ENCODE measurements at places on chromosomes 5 and 9.

- DNase-seq, result peak; percentile 20
Measured at GRCh38 chr9:23011669-23012068, 565.0 kb downstream of the DMRTA1 start.

GRCh38 chr5:137296213-137296781 lies 202.8 kb downstream of the SPOCK1 start:
- no peak for DNase-seq

GRCh38 chr5:171537923-171538537 lies 118.6 kb downstream of the FGF18 start:
- DNase-seq, result no peak

DNA sequence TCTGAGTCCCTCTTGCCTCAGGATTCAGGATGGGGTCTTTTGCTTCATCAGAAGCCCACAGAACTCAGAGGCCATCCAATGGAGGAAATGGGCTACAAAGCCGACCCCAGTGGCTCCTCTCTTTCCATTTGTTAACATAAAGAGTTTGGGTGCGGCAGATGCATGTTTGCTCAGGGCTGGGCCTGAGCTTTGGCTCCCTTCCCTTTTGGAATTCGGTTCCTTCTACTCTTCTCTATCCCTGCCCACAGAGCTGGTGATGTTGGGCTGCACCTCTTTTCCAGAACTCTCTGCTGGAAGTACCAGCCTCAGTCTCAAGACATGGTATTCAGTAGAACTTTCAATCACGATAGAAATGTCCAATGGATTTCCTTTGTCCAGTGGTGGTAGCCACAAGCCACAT lies 66.9 kb upstream of the AGXT2 start:
- DNase-seq, result no peak

DNA sequence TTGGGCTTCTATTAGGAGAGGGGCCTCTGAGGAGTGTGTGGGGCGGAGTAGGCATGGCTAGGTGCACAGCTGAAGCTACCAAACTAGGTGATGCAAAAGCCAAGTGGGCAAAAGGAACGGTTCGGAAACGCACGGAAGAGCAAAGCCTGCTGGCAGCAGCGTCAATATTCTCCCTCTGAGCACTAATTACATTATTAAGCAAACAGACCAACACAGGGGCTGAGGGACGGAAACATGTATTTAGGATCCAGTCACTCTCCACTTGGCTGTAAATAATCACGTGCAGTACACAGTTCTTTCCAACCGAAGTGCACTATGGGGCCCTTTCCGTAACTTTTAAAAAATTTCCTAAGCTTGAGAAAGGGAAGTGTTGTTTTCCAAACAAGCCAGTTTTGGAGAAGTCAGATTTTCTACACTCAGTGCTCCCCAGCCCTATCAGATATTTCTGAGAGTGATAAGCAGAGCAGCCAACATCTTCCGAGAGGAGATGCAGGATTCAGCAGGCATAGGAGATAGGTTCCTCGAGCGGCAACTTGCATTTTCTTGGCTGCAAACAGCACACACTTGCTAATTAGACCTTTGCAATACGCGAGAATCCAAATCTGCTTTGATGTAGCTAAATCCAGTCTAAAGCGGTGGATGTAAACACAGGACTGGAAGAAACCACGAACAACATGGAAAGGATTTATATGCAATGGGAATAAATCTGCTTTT lies 217.2 kb upstream of the TBCA start:
- no peak for DNase-seq

GRCh38 chr9:132877824-132878694 lies at the start of gene AK8:
Gene AK8, minus strand, starts transcription at chr9:132878284. Its CDS starts 29 bp downstream, at chr9:132878255.
- DNase-seq, result peak; percentile 73

DNA sequence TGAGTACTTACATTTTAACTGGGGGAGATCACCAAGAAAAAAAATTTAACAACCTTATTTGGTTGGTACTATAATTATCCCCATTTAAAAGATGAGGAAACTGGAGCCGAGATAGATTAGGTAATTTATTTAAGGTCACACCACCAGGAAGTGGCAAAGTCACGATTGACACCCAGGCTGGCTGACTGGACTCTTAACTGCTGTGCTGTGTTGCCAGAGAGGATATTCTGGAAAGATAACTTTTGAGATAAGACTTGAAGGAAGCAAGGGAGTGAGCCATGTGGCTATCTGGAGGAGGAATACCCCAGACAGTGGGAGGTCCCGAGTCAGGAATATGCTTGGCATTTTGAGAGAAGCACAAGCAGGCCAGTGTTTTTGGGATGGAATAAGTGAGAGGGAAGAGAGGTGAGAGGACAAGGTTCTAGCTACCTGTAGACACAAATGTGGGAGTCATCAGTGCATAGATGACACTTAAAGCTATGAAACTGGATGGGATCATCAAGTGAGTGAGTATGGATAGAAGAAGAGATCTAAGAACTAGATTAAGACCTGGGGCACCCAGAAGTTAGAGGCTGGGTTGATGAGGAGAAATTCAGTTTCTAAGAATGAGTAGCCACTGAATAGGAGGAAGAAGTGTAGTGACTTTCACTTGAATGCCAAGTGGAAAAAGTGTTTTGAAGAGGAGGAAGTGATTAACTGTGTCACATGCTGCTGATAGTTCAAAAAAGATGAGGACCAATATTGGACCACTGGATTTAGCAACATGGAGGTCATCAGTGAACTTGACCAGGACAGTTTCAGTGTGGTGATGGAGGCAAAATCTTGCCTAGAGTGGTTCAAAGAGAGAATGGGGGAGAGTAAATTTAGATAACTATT lies 25.6 kb downstream of the PDE8B start:
- no peak for DNase-seq

DNA sequence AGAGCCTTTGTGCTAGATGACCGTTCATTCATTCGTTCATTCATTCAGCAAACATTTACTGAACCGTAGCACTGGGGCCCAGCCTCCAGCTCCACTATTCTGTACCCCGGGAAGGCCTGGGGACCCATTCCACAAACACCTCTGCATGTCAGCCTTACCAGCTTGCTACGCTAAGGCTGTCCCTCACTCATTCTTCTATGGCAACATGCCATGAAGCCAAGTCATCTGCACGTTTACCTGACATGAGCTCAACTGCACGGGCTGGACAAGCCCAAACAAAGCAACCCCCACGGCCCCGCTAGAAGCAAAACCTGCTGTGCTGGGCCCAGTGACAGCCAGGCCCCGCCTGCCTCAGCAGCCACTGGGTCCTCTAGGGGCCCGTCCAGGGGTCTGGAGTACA lies 6.0 kb downstream of the CEL start:
- peak; percentile 97 for DNase-seq

DNA sequence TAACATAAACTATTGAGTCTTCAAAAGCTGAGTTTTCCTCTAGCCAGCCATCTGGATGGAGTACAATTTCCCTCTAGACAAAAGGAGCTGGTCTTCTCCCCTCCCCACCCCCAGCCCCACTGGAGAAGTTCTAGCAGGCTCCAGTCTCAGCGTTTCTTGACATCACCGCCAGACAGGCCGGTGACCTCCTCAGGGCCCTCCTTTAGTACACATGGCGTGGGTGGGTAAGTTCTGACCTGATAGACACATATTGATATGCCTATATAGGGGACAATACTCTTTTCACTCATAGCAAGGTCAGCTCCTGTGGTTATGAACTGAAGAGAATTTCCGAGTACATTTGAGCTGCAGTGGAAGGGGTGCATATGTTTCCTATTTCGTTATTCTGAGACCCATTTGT lies 27.2 kb downstream of the DNAI1 start:
- no peak for DNase-seq

DNA sequence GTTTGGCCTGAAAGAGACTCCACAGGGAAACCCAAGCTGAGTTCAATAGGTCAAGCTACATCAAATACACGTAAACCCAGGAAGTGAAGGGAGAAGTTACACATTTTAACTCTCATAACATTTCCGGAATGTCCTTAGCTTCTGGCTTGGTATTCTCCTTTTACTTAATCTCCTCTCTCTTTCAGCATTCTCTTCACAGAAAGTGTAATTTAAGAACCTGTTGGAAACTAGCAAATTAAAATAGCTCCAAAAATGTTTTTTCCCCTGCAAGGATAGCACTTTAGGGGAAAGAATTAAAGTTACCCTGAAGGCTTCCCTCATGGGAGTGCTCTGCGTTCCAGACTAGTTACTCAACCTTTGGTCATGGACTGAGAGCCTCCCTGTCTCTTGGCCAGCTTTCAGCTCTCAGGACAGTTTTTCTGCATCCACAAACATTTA lies 292.7 kb upstream of the TARS1 start:
- peak; percentile 84 for DNase-seq

- no peak for DNase-seq
Measured at GRCh38 chr5:67999391-67999790, 216.2 kb upstream of the PIK3R1 start.

- DNase-seq, result no peak
Measured at GRCh38 chr9:90926936-90927335, 125.3 kb downstream of the SYK start.

- DNase-seq, result no peak
Measured at GRCh38 chr9:33128570-33128969, 38.6 kb downstream of the B4GALT1 start.

DNA sequence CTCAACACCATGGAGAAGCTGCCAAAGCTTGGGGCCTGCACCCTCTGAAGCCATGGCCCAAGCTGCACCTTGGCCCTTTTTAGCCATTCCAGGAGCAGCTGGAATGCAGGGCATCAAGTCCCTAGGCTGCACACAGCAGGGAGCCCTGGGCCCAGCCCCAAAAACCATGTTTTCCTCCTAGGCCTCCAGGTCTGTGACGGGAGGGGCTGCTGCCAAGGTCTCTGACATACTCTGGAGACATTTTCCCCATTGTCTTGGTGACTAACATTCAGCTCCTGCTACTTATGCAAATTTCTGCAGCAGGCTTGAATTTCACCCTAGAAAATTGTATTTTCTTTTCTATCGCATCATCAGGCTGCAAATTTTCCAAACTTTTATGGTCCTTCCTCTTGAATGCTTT lies 64.6 kb downstream of the ELOVL7 start:
- DNase-seq, result no peak

GRCh38 chr5:76953551-76954382 lies 922 bp downstream of the CRHBP start:
- peak; percentile 12 for DNase-seq

GRCh38 chr5:129820-130219 lies 37.9 kb downstream of the PLEKHG4B start:
- no peak for DNase-seq

DNA sequence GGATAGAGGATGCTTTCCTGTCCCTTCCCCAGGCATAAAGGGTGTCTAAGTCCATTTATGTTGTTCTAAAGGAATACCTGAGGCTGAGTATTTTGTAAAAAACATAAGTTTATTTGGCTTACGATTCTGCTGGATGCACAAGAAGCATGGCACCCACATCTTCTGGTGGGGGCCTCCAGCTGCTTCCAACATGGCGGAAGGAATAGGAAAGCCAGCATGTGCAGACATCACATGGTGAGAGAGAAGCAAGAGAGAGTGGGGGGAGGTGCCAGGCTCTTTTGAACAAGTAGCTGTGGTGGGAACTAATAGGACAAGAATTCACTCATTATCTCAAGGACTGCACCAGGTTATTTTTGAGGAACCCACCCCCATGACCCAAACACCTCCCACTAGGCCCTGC lies 77.2 kb downstream of the ADCY2 start:
- DNase-seq, result no peak

DNA sequence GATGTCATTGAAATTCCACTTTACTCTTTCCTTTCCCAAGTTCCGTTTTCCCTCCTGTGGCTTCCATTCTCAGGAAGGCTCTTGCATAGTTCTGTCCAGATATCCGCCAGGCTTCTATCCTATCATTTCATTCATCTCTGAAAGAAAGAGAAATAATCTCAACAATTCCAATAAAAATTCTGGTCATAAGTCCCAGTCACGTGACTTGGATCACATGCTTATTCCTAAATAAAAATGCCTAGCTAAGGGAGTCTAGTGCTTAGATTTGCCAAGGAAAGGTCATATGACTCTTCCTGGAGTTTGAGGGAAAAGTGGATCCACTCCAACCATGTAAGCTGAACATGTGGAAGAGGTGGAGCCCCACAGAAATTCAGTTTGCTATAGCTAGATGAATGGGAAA lies 146.0 kb upstream of the PPP1R2B start:
- no peak for DNase-seq

- DNase-seq, result peak; percentile 52
Measured at GRCh38 chr5:136037001-136037705, 8.4 kb downstream of the TGFBI start.

- DNase-seq, result peak; percentile 28
Measured at GRCh38 chr5:143606043-143606752, 202.7 kb upstream of the NR3C1 start.

- DNase-seq, result no peak
Measured at GRCh38 chr9:16729651-16730050, 140.8 kb downstream of the BNC2 start.

DNA sequence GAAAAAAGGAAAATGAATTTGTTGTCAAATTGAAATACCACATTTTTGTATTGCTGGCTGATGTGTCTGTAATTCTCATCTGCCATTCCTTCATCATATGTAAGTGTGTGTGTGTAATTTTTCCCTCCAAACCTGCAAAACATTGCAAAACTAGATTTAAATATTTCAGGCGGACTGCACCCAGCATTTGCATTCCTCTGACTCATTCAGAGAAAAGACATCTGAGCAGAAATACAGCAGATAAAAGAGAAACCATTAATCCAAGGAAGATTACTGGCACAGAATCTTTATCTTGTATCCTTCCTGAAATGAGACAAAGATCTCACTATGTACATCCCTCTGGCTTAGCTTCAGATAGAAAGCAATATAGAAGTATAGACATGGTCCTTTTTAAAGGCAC lies 275.3 kb downstream of the TMEM38B start:
- peak; percentile 24 for DNase-seq

GRCh38 chr5:157175071-157175612 lies 5.5 kb upstream of the ITK start:
- no peak for DNase-seq

DNA sequence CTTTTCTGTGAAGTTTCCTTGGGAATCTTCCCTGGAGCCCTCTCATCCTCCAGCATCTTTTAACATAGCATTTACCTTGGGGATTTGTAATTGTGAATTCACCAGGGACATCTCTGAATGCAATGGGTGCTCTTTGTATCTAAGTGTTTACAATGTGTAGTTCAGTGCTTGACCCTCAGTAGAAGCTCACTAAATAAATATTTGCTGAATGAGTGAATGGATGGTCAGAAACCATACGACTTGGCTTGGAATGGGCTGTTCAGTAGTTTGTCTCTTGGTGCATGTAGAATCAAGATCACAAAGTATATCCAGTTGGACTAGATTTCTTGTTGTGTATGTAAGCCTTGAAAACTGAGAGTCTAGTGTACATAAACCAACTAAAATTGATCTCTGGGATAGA lies 81.8 kb upstream of the MEF2C start:
- DNase-seq, result no peak

GRCh38 chr5:112795944-112796678 lies 58.4 kb downstream of the APC start:
- DNase-seq, result no peak

DNA sequence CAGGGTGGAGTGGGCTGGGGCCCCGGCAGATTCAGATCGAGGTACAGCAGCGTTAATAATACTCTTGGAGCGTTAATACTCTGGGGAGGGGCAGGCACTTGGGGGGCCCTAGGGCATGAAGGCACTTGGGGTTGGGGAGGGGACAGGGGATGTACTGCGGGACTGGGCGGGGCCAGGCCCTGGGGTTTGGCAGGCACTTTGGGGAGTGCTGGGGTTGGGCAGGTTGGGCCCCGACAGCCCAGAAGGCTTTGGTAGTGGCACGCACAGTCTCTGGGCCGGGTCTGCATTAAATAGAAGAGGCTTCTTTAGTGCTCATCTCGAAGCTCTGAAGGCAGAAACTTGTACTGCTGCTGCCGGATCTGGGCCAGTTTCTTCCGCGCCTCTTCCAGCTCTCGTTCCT lies 7.8 kb upstream of the TPM2 start:
- no peak for DNase-seq
